ENCODE measurements at places on chromosomes 4 and X.

GRCh38 chrX:121102101-121102500 is 54.7 kb downstream of the GLUD2 start:
- no peak for DNase-seq

GRCh38 chr4:139795527-139796314 is 130.1 kb downstream of the MGST2 start:
- no peak for DNase-seq

DNA sequence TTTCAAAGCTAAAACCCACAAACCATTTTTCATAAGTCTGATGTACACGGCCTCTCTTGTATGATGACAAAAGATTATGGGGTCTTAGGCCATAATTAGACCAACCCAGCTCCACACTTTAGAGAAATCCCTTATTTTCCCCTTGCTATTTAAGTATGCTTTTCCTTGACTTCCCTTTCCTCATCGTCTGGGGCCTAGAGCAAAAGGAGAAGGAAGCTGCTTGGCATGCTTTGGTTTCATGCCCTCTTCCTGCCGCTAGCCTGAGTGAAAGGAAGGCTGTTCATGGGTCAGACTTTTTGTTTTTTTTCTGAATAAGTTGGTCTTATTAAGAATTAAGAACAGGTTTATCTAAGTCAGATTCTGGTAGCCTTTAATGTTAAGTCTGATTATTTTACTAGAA is 10.6 kb upstream of the RASGEF1B start:
- DNase-seq: no peak

DNA sequence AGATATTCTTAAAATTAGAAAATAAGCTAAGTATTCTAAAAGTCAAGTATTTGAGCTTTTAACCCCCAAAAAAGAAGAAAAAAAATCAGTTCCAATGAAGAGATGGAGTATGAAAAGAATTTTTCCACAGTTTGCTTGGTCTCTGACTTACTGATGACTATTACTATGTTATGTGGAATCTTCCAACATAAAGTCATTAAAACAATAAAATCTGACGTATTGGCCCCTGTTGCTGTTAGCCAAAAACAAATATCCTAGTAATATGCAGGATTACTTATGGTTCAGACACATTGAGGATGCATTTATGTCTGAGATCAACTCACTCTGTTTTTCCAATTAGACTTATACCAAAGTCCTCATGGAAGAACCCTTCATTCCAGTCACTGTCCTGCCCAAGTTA is 517.2 kb upstream of the ADGRL3 start:
- no peak for DNase-seq

GRCh38 chr4:86442881-86443280 is 83.0 kb upstream of the MAPK10 start:
- DNase-seq: no peak

- DNase-seq: no peak
These were observed 130.3 kb downstream of the GPR143 start for GRCh38 chrX:9635368-9635767.

DNA sequence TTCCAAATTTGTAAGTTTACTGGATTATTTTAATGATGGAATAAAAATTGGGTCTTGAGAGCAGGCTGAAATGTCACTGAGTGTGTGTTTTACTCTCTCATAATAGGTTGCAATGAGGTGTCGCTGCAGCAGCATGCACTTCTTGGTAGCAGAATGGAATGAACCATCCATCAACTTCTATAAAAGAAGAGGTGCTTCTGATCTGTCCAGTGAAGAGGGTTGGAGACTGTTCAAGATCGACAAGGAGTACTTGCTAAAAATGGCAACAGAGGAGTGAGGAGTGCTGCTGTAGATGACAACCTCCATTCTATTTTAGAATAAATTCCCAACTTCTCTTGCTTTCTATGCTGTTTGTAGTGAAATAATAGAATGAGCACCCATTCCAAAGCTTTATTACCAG is 2.6 kb downstream of the SAT1 start:
- DNase-seq: no peak

DNA sequence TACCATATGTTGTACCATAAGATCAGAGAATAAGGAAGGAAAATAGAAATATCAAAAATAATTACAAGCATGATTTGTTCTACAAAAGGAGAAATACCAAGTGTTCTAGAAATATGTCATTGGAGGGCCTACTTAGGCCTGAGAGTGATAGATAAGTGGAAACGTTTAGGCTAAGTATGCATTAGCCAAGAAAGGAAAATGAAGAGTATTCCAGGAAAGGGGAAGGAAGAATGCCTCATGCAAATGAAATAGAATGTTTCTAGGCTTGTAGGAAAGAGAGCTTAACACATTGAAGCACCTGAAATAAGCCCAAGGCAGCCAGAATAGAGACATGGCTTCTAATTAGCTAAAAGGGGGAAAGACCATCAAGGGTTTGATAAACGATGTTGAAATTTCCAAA is 595.7 kb upstream of the ATOH1 start:
- no peak for DNase-seq

GRCh38 chr4:88570001-88570400 is 22.3 kb upstream of the HERC3 start:
- DNase-seq: no peak

DNA sequence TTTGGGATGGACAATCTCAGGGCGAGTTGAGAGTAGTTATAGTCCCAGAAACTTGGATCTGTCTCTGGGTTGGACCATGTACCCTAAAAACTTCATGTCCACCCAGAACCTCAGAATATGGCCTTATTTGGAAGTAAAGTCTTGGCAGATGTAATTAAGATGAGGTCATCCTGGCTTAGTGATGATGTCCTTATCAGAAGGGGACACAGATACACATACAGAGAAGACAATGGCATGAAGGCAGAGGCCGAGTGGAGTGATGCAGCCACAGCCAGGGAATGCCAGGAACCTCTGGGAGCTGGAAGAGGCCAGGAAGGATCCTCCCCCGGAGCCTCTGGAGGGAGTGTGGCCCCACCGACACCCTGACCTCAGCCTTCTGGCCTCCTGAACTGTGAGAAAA is 61.2 kb upstream of the STX18 start:
- no peak for DNase-seq

DNA sequence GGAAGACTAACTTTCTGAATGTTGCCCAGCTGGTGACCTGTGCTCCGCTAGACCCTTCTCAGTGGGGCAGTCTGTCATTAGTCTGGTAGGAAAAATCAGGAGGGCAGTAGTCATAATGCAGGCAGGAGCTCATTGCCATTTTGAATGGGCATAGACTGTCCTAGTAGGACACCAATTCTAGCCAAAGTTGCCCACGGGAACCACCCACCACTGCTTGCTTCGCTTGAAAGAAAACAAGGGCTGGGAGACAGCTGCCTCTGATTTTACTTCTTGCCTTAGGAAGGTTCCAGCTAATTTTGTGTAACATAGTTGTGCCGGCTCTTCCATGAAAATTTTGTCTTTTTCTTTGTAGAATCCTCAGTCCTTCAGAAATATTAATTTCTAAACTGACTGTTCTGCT is 23.3 kb downstream of the HOPX start:
- no peak for DNase-seq

DNA sequence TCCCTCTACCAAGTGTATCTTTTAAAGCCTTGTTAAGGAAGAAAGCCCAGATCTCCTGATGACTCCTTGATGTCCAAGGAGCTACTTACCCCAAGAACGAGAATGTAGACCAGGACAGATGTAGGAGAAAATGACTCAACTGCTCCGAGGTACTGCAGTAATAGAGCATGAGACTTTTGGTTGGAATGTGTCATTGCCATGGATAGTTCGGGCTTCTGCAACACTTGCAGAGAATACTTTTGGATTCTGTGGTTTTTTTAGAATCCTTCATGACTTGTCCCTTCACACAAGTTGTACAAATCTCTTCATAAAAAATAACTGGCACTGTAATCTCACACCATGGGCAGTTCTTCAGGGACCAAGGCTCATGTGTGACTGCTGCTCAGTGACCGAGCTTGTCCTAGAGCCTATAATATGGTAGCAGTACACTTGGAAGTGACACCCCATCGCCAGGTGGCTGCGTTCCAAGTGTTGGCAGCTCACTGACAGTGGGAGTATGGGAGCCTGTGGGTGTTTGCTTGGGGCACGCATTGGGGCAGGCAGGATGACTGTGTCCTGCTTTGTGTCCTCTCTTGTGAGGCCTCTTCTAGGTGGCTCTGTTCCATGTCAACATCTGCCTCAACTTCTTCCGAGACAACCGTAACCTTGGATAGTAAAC is 87.9 kb upstream of the WDR1 start:
- no peak for DNase-seq

GRCh38 chrX:120499301-120500072 is 30.4 kb upstream of the LAMP2 start:
- DNase-seq: no peak

- DNase-seq: no peak
These were observed 2.4 kb downstream of the WDR44 start for GRCh38 chrX:118348186-118348810.

DNA sequence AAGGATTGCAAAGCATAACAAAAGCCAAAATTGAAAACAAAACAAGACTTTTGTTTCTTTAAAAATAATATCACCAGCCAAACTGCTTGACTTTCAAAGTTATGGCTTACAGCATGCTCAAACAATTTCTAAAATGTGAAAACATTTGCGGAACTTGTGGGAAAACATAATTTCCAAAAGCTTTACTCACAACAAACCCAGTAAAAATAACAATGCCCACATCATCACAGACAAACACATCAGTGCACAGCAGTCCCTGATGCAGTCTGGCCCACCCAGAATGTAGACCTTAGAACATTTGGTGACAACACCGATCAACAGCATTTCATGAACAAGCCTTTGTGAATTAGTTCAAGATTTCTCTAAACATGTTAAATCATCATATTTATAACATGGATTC is 98.9 kb downstream of the ARHGAP6 start:
- no peak for DNase-seq

- DNase-seq: peak; percentile 0
These were observed 295.6 kb downstream of the SH2D1A start for GRCh38 chrX:124641737-124642491.

- no peak for DNase-seq
These were observed 16.2 kb downstream of the NKX6-1 start for GRCh38 chr4:84482564-84483563.

- peak; percentile 6 for DNase-seq
These were observed 743 bp upstream of the NRK start for GRCh38 chrX:105821471-105822121.

GRCh38 chr4:151530230-151530629 is 121.3 kb downstream of the FHIP1A start:
- DNase-seq: peak; percentile 12

- no peak for DNase-seq
These were observed 45.8 kb downstream of the EVC2 start for GRCh38 chr4:5662555-5662954.

GRCh38 chr4:165381821-165382373 is 3.1 kb downstream of the CPE start:
- DNase-seq: no peak

DNA sequence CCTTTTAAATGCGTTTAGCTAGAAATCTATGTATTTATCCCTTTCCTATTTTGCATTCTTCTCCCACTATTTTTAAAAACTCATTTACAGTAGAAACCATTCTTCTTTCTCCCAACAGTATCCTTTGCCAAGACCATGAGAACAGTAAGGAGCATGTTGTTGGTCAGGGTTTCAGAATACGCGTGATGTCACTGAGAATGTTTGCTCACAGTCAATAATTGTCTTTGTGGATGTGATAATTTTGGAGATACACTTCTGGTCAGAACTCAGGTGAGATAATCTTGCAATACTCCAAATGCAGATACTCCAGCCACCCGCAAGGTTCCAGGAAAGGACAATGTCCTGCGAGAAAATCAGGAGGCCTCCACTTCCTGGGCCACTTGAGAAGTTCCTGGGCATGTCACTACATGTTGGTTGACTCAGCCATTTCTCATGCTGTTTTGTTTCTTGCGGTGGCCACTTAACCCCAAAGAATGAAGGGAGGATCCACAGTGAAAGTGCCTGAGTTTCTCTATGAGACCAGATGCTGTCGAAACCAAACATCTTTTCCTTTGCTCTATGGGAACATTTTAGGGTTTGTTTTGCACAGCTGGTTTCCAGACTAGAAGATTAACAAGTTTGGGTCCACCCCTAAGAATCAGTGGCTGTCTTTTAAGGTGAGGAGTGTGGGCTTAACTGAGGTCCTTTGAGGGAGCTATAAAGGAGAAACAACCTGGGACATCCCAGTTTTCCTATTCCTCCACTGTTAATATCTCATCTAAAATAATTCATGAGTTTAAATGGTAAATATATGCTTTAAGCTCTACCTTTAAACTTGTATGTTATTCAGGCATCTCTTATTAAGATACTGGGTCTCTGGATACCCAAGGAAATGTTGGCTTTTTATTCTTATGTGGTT is 116.0 kb downstream of the SOWAHB start:
- DNase-seq: peak; percentile 93

- DNase-seq: no peak
These were observed 101.5 kb upstream of the CXXC4 start for GRCh38 chr4:104596189-104596588.

DNA sequence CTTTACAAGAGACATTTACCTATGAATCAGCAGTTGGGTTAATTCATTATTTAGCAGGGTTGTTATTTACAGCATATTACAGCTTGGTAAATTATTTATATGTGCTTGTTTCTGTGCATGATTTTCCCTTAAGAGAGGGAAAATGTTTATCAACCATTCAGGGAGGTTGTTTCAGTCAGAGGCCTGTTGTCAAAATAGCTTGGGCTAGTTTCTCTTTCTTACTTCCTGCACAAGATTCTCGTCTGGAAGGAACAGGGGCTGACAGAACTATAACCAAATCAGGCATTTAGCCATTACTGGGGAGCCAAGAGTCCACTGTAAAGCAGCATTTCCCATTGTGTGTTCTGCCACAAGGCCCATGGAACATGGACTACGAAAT is 135.8 kb downstream of the HS6ST2 start:
- DNase-seq: no peak

GRCh38 chr4:16187455-16187854 is 38.8 kb downstream of the TAPT1 start:
- no peak for DNase-seq

DNA sequence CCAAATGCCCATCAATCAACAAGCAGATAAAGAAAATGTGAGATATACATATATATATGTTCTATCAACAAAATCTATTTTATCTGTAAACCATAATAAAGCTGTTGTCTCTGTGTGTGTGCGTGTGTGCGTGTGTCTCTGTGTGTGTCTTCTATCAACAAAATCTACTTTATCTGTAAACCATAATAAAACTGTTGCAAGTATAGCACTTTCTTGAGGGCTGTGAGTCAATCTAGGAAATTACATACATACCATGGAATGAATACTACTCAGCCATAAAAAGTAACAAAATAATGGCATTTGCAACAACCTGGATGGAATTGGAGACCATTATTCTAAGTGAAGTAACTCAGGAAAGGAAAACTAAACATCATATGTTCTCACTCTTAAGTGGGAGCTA is 12.5 kb upstream of the PLK4 start:
- no peak for DNase-seq

GRCh38 chr4:33714971-33715370 is 2529.3 kb downstream of the ARAP2 start:
- DNase-seq: no peak

Measured in RWPE1 (cell line).